ENCODE measurements at places on chromosomes 7 and 10.

DNA sequence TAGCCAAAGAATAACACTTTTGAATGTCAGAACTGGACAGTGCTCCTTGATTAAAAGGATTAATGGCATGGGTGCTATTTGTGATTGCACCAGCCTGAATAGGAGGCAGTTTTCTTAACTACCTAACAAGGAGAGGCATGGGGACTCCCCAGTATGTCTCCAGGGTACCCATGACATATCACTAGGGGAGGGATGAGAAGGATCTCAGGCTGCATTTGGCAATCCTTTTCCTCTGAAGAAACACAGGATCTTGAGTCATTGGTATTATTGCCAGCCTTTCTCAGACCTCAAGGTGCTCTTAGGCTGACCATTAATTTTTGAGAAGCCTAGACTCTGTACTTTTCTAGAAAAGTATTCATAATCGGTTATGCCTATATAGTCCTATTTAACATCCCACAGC lies 77.5 kb upstream of the NPVF start:
- DNase-seq = no peak

DNA sequence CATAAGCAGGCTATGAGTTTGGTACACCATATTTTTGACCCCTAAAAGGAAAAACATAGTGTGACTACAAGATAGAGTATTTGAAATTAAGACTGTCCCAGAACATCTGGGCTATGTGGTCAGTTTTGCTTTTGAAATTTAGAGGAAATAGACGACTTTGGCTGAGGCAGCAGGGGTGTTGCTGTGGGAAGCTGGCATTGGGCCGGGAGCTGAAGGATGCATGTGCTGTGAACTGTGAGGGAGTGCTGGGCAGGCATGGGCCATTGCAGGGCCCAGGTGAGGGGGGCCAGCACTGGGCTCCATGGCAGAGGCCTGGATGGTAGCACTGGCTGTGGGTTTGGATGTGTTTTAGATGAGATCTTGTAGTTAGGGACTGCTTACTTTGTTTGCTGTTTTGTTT lies 168.3 kb downstream of the BMPER start:
- peak; percentile 78 for DNase-seq

- DNase-seq = no peak
Measured at GRCh38 chr7:80044796-80045195, 89.8 kb upstream of the GNAI1 start.

GRCh38 chr7:124059375-124059774 lies 26.5 kb upstream of the TMEM229A start:
- no peak for DNase-seq

- DNase-seq = no peak
Measured at GRCh38 chr7:77858278-77858677, 59.7 kb downstream of the PHTF2 start.

GRCh38 chr10:63525021-63525420 lies 3.8 kb downstream of the REEP3 start:
- no peak for DNase-seq

DNA sequence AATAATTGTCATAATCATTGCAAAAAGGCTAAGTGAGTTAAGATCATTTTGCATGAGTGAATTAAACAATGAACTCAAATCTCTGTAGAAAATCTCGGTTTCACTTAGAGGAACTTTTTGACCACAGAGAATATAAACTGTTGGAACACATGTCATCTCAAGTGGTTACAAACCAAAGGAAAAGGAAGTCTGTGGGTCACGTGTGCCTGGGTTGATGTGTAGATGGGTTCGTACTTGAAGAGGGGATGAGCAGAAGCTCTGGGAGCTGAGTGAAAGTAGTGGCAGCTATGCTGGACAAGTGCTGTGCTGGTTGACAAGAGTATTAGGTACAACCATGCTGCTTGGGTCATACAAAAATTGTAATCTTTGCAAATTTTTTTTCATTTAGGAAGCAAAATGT lies 35.0 kb downstream of the GLRX3 start:
- DNase-seq = no peak

DNA sequence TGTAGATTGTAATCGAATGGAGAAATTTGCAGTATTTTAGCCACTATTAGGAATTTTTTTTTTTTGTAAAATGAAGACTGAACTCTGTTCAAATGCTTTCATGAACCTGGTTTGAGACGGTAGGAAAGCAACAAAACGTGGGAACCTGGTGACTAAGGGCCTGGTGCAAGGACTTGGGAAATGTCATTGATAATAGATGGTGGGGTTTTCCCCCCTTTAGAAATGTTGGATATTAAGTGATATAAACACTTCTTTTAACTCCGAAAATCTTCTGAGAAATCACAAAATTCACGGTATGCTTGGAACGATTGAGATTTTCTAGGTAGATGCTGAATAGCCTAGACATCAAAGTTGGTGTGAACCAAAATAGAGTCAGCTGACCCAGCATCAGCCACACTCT lies 6.4 kb downstream of the IFIT2 start:
- no peak for DNase-seq

GRCh38 chr10:132355754-132356153 lies 23.8 kb downstream of the LRRC27 start:
- no peak for DNase-seq

DNA sequence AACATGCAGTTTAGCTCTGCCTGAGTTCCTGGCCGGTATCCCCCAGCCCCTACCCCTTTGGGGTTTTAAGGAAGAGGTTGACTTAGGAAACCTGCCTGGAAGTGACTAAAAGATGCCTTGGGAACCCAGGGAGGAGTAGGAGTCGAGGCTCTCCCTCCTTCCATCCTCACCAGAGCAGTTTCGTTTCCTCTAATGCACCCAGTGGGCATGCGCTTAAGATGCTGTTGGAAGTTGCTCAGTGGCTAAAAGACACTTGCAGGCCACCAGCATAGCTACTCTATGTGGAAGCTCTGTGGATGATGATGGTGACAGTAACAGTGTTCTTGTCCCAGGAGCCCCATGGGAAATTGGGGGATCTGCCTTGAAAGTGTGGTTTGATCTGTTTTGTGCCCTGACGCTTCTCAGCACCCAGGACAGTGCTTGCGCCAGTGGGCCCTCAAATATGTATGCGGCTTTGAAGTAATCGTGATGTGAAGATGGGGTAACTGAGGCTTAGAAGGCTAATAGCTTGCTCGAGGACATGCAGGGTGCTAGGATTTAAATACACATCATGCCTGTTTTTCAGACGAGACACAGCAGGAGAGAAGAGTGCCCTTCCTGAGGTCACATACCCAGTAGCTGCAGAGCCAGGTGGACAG lies 32.0 kb downstream of the TBATA start:
- no peak for DNase-seq

GRCh38 chr7:103752995-103753394 lies 236.5 kb downstream of the RELN start:
- no peak for DNase-seq

GRCh38 chr10:3107426-3107961 lies 40.1 kb downstream of the PFKP start:
- peak; percentile 22 for DNase-seq

GRCh38 chr10:132900211-132900756 lies 42.1 kb downstream of the CFAP46 start:
- no peak for DNase-seq

DNA sequence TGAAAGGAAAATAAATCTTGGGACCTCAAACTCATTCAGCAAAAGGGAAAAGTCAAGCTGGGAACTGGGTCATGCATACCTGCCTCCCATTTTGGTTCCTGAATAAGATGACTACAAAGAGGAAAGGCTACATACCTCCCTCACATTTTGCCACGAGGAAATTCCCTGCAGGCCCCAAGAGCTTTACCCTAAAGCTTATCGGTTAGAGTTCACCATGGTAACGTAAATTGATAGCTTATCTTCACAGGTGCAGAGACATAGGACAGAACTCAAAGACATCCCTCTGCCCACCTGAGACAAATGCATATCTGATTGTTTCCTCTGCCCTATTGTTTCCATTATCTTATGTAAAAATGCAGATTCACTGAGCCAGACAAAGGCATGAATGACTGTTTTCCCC lies 31.5 kb upstream of the GRB10 start:
- no peak for DNase-seq

DNA sequence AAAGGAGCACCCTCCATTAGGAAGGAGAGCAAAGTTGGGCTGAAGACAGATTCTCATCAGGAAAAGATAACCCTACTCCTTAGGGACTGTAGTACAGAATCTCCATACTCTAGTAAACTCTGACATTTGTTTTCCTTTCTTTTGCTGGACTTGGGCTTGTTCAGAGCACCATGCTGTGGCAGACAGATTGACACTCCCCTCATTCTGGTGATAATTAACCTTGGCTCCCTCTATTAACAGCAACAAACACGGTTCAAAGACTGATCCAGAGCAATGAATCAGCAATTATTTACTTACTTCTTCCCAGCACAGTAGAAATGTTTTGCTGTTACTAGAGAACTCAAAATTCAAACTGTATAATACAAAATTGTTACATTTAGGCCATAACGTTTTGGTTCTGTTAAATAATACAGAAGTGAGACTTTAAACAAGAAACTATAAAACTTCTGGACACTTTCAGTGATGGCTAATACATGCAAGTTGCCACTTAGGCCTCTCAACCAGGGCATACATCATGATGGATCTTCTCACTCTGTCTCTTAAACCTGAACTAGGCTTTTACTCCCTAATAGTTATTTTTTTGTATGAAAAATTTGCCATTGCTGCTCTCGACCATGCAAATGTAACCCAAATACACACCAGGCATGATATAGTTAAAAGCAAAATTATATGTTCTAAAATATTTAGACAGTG lies 639.0 kb downstream of the IPMK start:
- no peak for DNase-seq

GRCh38 chr7:74324531-74325209 lies 35.5 kb downstream of the CLIP2 start:
- DNase-seq = no peak

DNA sequence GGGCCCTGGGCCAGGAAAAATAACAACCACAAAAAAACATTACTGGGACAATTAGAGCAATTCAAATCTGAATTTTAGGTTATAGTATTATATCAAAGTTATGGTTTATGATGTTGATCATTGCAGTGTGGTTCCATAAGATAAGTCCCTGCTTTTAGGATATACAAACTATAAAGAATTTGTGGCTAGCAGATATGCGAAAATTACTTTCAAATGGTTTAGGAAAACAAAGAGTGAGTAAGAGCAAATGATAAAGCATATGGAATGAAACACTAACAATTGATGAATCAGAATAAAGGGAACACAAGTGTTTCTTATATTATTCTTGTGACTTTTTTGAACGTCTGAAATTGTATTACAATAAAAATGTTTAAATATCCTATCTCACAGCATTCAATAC lies 64.4 kb upstream of the HECTD2 start:
- DNase-seq = no peak

DNA sequence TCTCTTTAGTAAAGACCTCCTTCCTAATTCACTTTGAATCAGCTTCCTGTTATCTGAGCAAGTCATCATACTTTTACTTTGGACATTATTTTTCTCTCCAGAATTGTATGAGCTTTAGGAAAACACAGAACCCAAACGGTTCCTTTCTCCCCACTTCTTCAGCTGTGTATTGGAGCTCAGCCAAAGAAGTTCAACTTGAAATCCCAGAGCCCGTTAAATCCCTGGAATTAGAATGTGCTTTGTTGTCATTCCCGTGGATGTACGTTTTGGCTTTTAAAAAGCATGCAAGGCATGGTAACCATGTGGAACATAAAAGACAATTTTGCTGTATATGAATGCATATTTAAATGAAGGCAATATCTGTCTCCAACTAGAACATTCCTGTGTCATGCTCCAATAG lies 46.6 kb downstream of the AGMO start:
- no peak for DNase-seq

DNA sequence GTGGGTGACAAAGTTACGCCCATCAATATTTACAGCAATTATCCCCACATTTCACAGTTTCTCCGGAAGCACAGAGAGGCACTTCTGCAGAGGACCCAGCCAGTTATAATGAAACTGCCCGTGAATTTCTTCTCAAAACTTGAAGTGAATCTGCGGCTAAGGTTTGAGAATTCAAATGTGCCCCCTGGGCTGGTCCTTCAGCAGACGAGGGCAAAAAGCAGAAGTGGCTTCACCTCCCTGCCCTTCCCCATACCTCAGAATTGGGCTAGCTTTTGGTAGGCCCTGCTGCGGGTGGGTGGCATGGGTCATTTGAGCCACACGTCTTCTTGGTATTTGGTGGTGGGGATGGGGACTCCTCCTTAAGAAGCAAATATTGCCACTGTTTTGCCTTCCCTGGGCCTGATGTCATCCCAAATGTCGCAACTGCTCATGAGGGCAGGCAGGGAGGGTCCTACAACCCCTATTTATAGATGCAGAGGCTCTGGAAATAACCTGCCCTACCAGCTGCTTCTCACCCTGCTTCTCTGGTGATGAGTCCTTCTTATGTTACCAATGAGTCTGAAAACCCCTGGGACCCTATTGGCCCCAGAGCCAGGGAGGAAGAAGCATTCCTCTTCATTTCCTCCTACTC lies 16.6 kb upstream of the WDFY4 start:
- no peak for DNase-seq

GRCh38 chr7:128458956-128459355 lies 3.3 kb downstream of the HILPDA start:
- DNase-seq = no peak

GRCh38 chr7:6419310-6419773 lies 28.4 kb downstream of the DAGLB start:
- no peak for DNase-seq

GRCh38 chr7:2602406-2603043 lies 29.3 kb upstream of the TTYH3 start:
- no peak for DNase-seq

DNA sequence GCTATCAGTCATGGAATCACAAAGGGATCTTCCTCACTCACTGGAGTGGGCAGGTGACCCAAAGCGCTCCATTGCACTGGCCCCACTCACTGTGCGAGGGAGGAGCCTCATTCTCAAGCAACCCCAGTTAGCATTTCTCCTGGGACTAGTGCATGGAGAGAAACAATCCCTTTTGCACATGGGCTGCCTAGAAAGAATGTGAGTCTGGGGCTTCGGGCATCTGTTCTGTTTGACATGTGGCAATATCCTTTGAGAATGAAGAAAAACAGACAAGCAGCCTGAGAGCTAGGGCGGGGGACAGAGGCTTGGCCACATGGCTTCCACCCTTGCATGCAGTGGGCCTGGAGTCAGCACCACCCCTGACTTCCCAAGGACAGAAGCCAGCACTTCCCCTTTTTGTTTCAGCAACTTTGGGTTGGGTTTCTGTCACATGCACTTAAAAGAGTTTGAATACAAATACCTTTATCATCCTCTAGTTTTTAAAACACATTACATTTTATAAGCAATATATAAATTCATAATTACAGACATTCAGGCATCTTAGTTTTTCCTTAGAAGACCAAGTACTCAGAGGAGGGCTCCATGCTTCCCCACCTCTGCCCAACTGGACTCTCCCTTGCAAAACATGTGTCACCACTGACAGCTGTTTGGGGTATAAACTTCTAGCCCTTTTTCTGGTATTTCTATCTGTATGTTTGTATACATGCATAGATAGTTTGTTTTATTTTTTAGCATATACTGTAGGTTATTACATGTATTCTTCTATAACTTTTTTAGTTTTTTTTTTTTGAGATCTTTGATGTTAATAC lies 73.8 kb downstream of the RBM20 start:
- no peak for DNase-seq

- no peak for DNase-seq
Measured at GRCh38 chr7:16773326-16773725, 19.8 kb downstream of the TSPAN13 start.
